ENCODE measurements at places on chromosomes 5 and 9. TPM values are rescaled to one million over a fixed set of nuclear protein-coding genes. Genes with fewer than 3 reads are reported as not detected.

- H3K4me1 ChIP-seq: peaks cover 41% of the 10 kb centered on the region
Observed at GRCh38 chr5:159198063-159199036, 11.0 kb downstream of the RNF145 start.

- H3K4me3 ChIP-seq: no peak overlapping the region
- no peak for DNase-seq
- no peaks in the 10 kb centered on the region for H3K27me3 ChIP-seq
- H3K27ac ChIP-seq: no peak overlapping the region
- H3K4me1 ChIP-seq: no peaks in the 10 kb centered on the region
Observed at GRCh38 chr5:74028976-74029375, 403.0 kb downstream of the ARHGEF28 start.

Gene PCDHGB1
- 3.4 TPM for total RNA-seq

DNA sequence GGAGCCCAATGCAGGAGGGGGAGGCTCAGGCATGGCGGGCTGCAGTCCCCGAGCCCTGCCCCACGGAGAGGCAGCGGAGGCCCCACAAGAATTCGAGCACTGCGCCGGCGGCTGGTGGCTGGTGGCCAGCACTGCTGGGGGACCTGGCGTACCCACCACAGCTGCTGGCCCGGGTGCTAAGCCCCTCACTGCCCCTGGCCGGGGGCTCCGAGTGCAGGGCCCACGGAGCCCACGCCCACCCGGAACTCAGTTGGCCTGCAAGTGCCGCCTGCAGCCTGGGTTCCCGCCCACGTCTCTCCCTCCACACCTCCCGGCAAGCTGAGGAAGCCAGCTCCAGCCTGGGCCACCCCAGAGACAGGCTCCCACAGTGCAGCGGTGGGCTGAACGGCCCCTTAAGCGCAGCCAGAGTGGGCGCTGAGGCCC lies 780.3 kb downstream of the DTWD2 start:
- no peaks in the 10 kb centered on the region for H3K27me3 ChIP-seq
- H3K4me1 ChIP-seq: no peaks in the 10 kb centered on the region
- H3K36me3 ChIP-seq: no peaks in the 10 kb centered on the region
- no peak overlapping the region for H3K4me3 ChIP-seq

GRCh38 chr5:88503041-88503345 lies 234.3 kb upstream of the TMEM161B start:
- no peaks in the 10 kb centered on the region for H3K36me3 ChIP-seq
- no peak overlapping the region for H3K27ac ChIP-seq
- H3K27me3 ChIP-seq: no peaks in the 10 kb centered on the region
- no peak for DNase-seq
- peak overlapping the region; percentile 15 for H3K4me3 ChIP-seq
- H3K4me1 ChIP-seq: no peaks in the 10 kb centered on the region

GRCh38 chr9:6692881-6693361 lies 47.4 kb upstream of the GLDC start:
- H3K27ac ChIP-seq: no peak overlapping the region
- DNase-seq: peak; percentile 28
- H3K4me1 ChIP-seq: no peaks in the 10 kb centered on the region
- no peaks in the 10 kb centered on the region for H3K36me3 ChIP-seq

DNA sequence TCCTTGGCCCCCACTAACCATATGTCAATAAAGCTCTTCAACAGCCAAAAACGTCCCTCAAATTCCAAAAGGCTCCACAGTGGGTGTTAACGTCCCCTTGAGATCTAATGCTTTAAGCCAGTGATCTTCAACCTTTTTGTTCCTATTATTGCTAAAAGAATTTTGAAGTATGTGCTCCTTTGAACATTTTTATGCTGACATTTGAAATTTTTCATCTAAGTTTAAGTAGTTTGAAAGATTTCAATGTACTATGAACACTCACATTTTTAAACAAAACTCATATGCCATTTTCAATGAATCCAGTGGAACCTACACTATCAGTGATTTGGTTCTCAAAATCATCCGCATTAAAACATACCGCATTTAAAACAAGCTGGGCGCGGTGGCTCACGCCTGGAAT lies 29.9 kb downstream of the AUH start:
- no peaks in the 10 kb centered on the region for H3K27me3 ChIP-seq
- H3K27ac ChIP-seq: no peak overlapping the region
- no peak for DNase-seq
- H3K36me3 ChIP-seq: no peaks in the 10 kb centered on the region

DNA sequence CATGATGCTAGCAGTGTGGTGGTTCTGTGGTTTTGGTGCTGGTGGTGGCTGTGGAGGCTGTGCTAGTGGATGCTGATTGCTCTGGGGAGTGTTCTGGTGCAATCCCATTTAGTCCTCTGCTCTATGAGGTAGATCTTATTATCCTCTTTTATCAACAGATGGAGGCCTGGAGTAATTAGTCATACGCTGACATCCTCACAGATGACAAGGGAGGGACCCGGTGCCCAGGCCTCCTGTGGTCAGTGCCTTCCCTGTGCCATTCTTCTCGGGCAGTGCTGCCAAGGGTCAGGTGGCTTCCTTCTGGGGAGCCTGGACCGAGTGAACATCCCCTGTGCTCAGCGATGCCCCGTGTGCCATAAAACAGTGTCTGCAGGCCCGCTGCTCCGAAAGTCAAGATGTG lies 74.5 kb downstream of the COL5A1 start:
- H3K4me3 ChIP-seq: no peak overlapping the region
- H3K27me3 ChIP-seq: no peaks in the 10 kb centered on the region
- H3K36me3 ChIP-seq: no peaks in the 10 kb centered on the region
- DNase-seq: no peak

- no peaks in the 10 kb centered on the region for H3K4me1 ChIP-seq
- no peaks in the 10 kb centered on the region for H3K27me3 ChIP-seq
- no peak for DNase-seq
- H3K36me3 ChIP-seq: no peaks in the 10 kb centered on the region
- H3K4me3 ChIP-seq: no peak overlapping the region
Observed at GRCh38 chr9:36441966-36442365, 41.9 kb upstream of the RNF38 start.

Gene CCL27
- 0.38 TPM for total RNA-seq

GRCh38 chr5:79640571-79641055 lies 28.4 kb downstream of the TENT2 start:
- H3K27me3 ChIP-seq: no peaks in the 10 kb centered on the region
- no peaks in the 10 kb centered on the region for H3K4me1 ChIP-seq
- no peaks in the 10 kb centered on the region for H3K36me3 ChIP-seq
- H3K27ac ChIP-seq: no peak overlapping the region
- DNase-seq: no peak

DNA sequence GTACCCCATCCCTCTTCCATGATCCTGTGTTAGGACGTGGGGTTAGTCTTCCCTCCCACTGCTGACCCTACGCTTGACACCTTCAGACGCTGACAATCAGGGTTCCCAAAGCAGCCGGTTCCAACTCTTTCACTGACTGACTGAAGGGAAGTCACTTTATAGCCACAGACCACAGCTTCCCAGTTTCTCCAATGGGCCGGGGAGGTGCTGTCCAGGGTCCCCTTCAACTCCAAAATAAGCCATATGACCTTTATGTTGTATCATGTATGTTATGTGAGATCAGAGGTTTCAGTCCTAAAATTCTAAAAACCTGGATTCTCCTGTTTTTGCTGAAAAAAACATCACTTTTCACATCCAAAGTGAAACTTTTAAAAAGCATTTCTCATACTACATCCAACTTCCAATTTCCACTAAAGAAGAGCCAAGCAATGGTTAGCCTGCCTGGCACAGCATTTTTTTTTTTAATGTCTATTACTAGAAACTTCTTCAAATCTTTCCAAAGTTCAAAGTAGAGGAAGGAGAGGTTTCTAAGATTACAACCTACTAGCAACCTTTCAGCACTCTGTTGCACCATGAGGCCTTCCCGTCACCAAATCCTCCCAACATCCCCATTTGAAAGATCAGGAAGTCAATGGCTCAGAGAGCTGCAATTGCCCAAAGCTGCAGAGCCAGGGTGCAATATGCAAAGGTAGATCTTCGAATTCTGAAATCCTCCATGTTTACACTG lies 5.2 kb downstream of the EPB41L4B start:
- H3K4me3 ChIP-seq: no peak overlapping the region
- DNase-seq: no peak

DNA sequence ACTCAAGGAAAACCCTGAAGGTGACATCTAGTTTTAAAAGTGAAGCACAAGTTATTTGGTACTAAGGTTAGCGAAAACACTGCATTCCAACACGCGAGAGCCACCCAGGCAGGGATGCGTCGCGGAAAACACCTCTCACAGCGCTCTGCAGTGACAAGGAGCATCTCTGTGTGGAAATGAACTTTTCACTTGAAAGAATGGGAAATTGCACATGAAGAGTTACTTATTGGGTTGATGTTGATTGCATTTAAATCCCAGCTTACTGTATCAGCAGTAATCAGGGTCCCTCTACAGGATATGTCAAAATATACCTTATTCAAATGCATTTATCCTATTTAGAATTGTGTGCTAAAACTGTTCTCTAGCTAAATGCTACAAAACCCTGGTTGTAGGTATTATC lies 144.4 kb downstream of the BNC2 start:
- no peaks in the 10 kb centered on the region for H3K36me3 ChIP-seq
- H3K4me1 ChIP-seq: no peaks in the 10 kb centered on the region
- no peaks in the 10 kb centered on the region for H3K27me3 ChIP-seq
- no peak overlapping the region for H3K27ac ChIP-seq
- H3K4me3 ChIP-seq: peak overlapping the region; percentile 46
- DNase-seq: no peak

- H3K36me3 ChIP-seq: no peaks in the 10 kb centered on the region
- no peak overlapping the region for H3K27ac ChIP-seq
- no peaks in the 10 kb centered on the region for H3K27me3 ChIP-seq
- H3K4me1 ChIP-seq: peaks cover 6% of the 10 kb centered on the region
Observed at GRCh38 chr5:160185626-160186360, 43.5 kb upstream of the FABP6 start.

DNA sequence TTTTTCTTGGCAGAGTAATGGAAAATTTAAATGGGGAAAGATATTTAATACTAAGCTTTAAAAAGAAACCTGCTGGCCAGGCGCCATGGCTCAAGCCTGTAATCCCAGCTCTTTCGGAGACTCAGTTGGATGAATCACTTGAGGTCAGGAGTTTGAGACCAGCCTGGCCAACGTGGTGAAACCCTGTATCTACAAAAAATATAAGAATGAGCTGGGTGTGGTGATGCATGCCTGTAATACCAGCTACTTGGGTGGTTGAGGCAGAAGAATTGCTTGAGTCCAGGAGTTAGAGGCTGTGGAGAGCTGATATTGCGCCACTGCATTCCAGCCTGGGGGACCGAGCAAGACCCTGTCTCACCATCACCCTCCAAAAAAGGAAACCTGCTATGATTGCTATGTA lies 32.8 kb downstream of the TUT7 start:
- H3K4me1 ChIP-seq: no peaks in the 10 kb centered on the region
- no peaks in the 10 kb centered on the region for H3K36me3 ChIP-seq
- no peak overlapping the region for H3K27ac ChIP-seq
- H3K27me3 ChIP-seq: no peaks in the 10 kb centered on the region

Gene FCHO2
- total RNA-seq: 26.9 TPM

GRCh38 chr9:134545215-134545542 lies 96.4 kb upstream of the COL5A1 start:
- H3K27ac ChIP-seq: no peak overlapping the region
- no peak for DNase-seq
- no peak overlapping the region for H3K4me3 ChIP-seq
- no peaks in the 10 kb centered on the region for H3K27me3 ChIP-seq

DNA sequence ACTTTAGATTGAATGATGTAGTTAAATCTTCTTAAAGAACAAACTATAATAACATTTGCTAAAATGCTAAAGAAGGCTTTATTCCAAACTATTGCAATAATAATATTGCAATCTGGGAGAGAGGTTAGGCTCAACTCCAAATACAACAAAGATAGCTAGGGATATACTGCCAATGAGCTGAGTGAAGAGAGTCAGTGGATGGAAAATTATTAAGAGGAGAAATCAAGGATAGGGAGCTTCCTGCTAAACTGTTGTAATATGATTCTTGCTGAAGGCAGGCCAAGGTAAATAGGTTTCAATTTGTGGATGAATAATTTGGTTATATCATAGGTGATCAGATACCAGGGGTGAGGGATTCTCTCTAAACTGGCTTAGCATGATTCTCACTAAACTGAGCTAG lies 1651.5 kb downstream of the EFNA5 start:
- no peaks in the 10 kb centered on the region for H3K27me3 ChIP-seq
- H3K27ac ChIP-seq: no peak overlapping the region
- DNase-seq: no peak
- H3K4me1 ChIP-seq: no peaks in the 10 kb centered on the region
- no peaks in the 10 kb centered on the region for H3K36me3 ChIP-seq

Gene IFNA21
- total RNA-seq: not detected

- no peak for DNase-seq
- no peak overlapping the region for H3K4me3 ChIP-seq
- H3K36me3 ChIP-seq: peaks cover 7% of the 10 kb centered on the region
- H3K4me1 ChIP-seq: peaks cover 10% of the 10 kb centered on the region
Observed at GRCh38 chr5:180330270-180330648, 22.9 kb downstream of the GFPT2 start.

DNA sequence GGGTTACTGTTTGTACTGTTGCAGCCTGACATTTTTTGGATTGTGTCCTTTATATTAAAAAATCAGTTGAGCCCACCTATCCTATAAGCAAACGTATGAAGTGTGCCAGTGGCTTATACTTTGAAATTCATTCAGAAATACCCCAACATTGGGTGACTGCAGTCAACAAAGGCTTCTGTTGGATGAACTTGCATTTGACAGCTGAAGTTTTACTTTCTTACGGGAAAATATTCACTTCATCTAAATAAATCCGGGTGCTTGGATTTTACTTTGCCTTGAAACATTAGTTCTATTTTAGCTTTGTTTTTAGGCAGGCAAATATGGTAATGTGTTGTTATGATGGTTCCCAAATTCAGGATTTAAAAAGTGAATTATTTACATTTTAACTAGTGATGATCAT lies 21.7 kb downstream of the EXOSC2 start:
- no peaks in the 10 kb centered on the region for H3K27me3 ChIP-seq
- H3K27ac ChIP-seq: peak overlapping the region; percentile 99
- peak overlapping the region; percentile 48 for H3K4me3 ChIP-seq
- H3K36me3 ChIP-seq: no peaks in the 10 kb centered on the region
- peaks cover 31% of the 10 kb centered on the region for H3K4me1 ChIP-seq

DNA sequence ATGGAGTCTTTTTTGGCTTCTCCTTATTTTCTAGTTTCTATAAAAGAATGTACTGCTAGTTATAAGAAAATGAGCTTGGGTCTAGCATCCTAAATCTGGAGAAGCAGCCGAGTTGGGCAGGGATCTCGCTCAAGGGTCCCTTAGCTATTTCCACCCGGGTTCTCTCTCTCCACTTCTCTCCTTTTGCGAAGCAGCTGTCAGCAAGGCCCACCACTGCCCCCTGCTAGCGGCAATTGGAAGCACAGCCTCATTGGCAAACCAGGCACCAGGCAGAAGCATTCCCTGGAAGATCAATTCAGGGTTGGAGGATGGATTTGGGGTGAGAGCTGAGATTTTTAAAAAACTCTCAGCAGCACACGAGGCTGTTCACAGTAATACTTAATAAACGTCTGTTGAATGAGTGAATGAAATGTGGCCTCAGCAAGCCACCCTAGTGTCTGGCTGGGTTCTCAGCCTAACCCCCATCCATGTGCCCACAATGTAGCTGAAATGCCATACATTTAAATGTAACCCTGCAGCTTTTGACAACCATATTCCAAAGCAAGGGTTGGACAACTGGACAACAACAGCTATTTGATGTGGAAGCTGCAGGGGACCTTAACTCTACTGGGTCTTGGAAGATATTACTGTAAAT lies 34.6 kb upstream of the TNIP1 start:
- no peak overlapping the region for H3K27ac ChIP-seq
- no peaks in the 10 kb centered on the region for H3K36me3 ChIP-seq
- H3K27me3 ChIP-seq: no peaks in the 10 kb centered on the region
- DNase-seq: peak; percentile 82
